ENCODE measurements at places on chromosomes 3 and 15.

- DNase-seq, result no peak
Measured at GRCh38 chr3:72163809-72164634, 379.1 kb upstream of the PROK2 start.

GRCh38 chr3:186985661-186986364, 55.5 kb downstream of the ST6GAL1 start:
- no peak for DNase-seq

DNA sequence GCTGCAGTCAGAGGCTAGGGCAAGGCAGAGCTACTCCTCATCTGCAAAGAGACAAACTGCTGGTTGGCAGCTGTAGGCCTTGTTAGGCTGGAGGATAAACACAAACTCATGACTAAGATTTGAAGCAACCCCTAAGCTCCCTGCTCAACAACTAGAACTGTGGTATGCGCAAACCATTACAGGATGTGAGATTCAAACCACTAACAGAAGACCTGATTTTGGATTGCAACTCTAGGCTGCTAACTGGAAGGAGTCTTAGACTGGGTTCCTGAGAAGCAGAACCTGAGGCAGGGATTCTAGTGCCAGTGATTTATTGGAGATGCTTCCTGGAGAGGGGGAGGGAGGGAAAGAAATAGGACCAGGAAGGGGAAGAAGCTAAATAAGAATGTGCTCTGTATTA, 22.5 kb downstream of the CCR4 start:
- no peak for DNase-seq

DNA sequence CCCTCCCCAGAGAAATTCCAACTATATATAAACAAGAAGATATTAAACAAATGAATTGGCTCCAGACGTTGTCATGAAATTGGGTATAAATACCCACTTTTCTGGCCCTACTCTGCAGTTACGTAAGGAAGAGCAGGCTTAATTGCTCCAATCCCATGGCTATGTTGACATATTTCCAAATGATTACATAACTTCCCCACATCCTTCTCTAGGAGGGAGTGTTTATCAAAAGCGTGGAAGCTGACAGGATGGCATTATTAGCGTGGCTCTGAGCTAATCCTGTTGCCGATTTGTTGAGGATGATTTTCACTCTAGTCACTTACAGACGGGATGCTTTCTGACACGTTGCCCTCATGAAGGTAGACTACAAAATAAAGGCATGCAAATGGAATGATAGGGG, 347.5 kb upstream of the TMCO5A start:
- DNase-seq, result no peak

GRCh38 chr15:69478259-69478781, 25.7 kb downstream of the RPLP1 start:
- DNase-seq, result peak; percentile 25

DNA sequence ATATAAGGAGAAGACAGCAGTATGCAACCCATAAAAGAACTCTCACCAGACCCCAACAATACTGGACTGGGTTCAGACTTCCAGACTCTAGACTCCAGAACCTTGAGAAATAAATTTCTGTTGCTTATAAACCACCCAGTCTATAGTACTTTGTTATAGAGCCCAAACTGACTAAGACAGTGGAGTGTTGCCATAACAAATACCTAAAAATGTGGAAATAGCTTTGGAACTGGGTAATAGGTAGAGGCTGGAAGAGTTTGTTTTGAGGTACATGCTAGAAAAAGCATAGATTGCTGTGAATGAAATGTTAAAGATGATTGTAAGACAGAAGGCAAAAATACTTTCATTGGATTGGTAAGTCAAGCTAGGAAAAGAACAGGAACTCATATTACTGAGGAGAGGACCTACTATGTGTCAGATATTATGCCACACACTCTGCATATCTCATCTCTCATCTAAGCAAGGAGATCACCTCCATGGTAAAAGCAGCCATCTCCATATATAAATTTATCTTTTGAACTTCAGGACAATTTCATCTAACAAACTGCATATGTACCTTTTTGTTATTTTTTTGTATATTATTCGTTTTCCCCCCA, 67.4 kb upstream of the FNDC3B start:
- DNase-seq, result no peak

DNA sequence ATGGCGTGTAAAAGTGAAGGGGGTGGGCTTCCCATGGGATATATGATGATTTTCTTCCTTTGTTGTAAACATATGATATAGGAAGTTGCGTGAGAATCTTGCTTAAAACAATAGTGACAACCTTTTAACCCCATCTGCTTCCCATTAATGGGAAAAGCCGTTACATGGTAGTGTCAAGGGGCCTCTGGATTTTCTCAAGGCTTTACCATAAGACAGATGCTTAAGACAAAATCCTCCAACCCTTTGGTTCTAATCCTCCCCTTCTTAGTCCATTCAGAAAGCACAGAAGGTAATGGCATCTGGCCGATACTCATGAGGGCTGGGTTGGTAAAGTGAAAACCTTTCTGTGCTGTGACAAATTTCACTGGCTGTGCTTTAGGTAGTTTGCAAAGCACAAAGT, 25.0 kb downstream of the DPH3 start:
- no peak for DNase-seq

- no peak for DNase-seq
Measured at GRCh38 chr3:12394569-12395271, 89.6 kb upstream of the TSEN2 start.

DNA sequence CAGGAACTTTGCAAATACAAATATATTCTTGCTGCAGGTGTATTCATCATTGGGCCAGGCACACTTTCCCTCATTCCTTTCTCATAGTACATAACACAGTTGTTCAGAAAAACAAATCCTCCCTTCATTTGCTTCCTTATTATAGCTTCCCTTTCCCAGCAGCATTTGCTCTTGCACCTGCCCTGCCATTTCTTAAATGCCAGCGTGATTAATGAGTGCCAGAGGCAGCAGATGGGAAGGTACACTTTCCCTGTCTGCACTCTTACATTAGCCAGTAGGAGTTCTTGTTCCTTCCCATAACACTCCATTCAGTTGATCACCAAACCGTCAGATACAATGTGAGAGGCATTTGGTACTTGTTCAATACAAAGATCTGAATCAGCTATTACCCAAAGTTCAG, 128.5 kb upstream of the GAP43 start:
- DNase-seq, result no peak

- no peak for DNase-seq
Measured at GRCh38 chr3:159731254-159731653, 257.4 kb upstream of the IL12A start.

- no peak for DNase-seq
Measured at GRCh38 chr3:134650431-134651346, at the start of gene KY. Gene KY, minus strand, starts transcription at chr3:134651022. Its CDS starts 62 bp downstream, at chr3:134650960.
